ENCODE measurements at places on chromosomes 11 and 22. TPM values are rescaled to one million over a fixed set of nuclear protein-coding genes. Genes with fewer than 3 reads are reported as not detected.

GRCh38 chr11:122656631-122657101 is 1.1 kb downstream of the UBASH3B start:
- H3K4me1 ChIP-seq: peaks cover 55% of the 10 kb centered on the region
- peaks cover 29% of the 10 kb centered on the region for H3K36me3 ChIP-seq
- DNase-seq: peak; percentile 50

XRRA1 gene
- 19.0 TPM for total RNA-seq

- no peak overlapping the region for H3K27ac ChIP-seq
- peaks cover 10% of the 10 kb centered on the region for H3K4me1 ChIP-seq
- H3K4me3 ChIP-seq: no peak overlapping the region
- no peaks in the 10 kb centered on the region for H3K27me3 ChIP-seq
- DNase-seq: no peak
Measured at GRCh38 chr11:34929794-34930763, 13.7 kb downstream of the PDHX start.

DNA sequence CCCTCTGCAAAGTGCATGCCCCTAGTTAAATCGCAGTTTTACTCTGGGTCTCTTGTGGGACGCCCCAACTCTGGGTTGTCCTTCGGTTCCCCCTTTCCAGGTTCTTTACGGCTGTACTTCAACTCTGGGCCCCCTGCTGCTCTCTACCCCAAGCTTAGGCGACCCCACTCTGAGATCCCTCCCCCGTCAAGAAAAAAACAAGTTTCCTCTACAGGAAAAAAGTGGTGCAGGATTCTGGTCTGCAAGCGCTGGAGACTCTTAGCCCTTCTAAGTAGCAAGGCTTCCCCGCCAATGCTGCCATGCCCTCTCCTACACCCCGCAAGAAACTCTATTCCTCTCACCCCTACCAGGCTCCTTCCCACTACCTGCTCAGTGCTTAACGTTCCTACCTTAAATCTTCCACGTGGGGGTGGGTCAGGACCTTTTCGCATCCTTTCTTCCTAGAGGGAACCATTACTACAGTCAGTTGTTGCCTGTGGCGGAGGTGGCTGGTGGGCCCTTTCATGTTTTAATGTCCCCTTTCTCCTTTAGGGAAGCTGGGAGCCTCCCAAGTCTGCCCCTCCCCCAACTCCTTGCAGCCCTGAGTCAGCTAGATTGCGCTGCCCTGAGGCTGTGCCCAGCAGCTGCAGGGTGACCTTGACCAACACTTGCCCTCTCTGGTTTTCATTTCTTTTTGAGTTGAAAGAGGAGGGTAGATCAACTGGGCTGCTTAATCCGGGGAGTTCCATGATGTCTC is 1.4 kb downstream of the NEFH start:
- peak overlapping the region; percentile 48 for H3K27ac ChIP-seq
- peaks cover 37% of the 10 kb centered on the region for H3K27me3 ChIP-seq
- peaks cover 10% of the 10 kb centered on the region for H3K4me1 ChIP-seq
- no peak for DNase-seq

GRCh38 chr11:128597209-128597608 is 9.9 kb upstream of the ETS1 start:
- H3K36me3 ChIP-seq: no peaks in the 10 kb centered on the region
- H3K4me3 ChIP-seq: no peak overlapping the region
- DNase-seq: no peak
- no peaks in the 10 kb centered on the region for H3K4me1 ChIP-seq
- H3K27me3 ChIP-seq: peaks cover 7% of the 10 kb centered on the region

SIPA1 gene
- total RNA-seq: 245 TPM

ZFP91 gene
- 60.1 TPM for total RNA-seq

- H3K4me1 ChIP-seq: peaks cover 30% of the 10 kb centered on the region
- H3K36me3 ChIP-seq: no peaks in the 10 kb centered on the region
- no peak for DNase-seq
- H3K27ac ChIP-seq: peak overlapping the region; percentile 42
Measured at GRCh38 chr22:22720724-22721261, 76.4 kb downstream of the GGTLC2 start.

DNA sequence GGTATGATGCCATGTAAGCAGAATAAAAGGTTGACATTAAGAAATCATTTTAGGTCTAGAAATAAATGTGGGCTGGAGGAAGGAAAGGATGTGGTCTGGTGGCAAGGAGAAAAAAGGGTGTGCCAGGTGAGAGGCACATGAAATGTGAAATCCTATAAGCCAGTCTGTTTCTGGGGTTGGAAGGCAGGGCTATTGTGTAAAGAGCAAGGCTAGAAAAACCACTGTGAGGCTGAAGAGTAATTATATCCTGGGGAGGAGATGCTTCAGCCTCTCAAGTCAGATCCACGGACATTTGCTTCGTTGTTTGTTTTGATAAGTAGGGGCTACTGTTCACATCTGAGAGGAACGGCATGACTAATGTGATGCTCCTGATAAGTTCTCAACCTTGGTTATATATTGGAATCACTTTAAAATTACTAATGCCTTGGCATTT is 77.5 kb upstream of the CTSC start:
- H3K36me3 ChIP-seq: peaks cover 28% of the 10 kb centered on the region
- peak overlapping the region; percentile 91 for H3K27ac ChIP-seq
- peak; percentile 78 for DNase-seq
- no peaks in the 10 kb centered on the region for H3K27me3 ChIP-seq
- peak overlapping the region; percentile 60 for H3K4me3 ChIP-seq
- H3K4me1 ChIP-seq: peaks cover 74% of the 10 kb centered on the region

- no peaks in the 10 kb centered on the region for H3K4me1 ChIP-seq
- no peaks in the 10 kb centered on the region for H3K36me3 ChIP-seq
- no peak overlapping the region for H3K4me3 ChIP-seq
Measured at GRCh38 chr22:47563406-47564157, 801.1 kb downstream of the TBC1D22A start.

DNA sequence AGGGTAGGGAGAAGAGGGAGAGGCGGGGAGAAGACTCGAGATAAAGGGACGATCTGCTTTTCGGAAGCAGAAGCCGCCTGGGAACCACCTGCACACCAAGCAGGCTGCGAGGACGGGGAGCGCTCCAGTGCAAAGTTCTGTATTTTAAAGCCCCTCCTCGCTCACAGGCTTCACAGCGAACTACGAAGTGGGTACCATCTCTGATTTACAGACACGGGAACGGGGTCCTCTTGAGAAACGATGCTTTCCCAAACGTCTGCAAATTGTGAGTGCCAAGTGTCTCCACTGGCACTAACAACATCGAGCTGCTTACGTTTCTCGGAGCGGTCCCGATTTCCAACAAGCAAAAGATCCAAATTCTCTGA is 700 bp upstream of the STX3 start:
- DNase-seq: peak; percentile 47
- H3K4me3 ChIP-seq: peak overlapping the region; percentile 98
- H3K36me3 ChIP-seq: peaks cover 29% of the 10 kb centered on the region

OR51B2 gene
- not detected for total RNA-seq

DNA sequence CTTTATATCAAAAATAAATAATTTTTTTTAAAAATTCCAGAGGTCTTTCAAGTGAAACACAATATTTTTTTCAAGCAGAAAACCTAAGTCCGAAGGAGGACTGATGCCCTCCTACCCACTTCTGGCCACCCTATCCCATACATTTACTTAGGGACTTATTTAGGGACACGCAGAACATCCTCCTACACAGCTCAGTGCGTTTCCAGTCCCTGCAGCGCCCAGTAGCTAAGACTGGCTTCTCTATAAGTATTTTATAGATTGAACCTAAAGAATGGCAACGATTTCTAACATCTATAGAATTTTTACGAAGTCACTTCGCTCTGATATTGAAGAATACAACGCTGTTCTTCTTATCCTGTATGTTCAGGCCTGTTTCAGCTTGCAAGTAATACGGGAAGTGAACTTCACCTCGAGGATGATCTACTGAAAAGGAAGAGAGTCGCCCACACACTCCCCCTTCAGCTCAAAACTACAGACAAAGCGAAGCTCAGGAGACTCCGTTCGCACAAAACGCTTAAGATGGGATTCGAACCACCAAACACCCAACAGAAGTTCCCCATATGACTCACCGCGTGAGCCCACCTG is 328 bp downstream of the CHEK2 start:
- no peaks in the 10 kb centered on the region for H3K27me3 ChIP-seq
- H3K27ac ChIP-seq: peak overlapping the region; percentile 82
- peaks cover 50% of the 10 kb centered on the region for H3K36me3 ChIP-seq
- peak; percentile 26 for DNase-seq
- H3K4me1 ChIP-seq: peaks cover 43% of the 10 kb centered on the region

GRCh38 chr11:5383576-5383975 is at the start of gene OR51M1:
Gene OR51M1, plus strand, starts transcription at chr11:5383812. Its CDS starts 5,587 bp downstream, at chr11:5389399.
- H3K4me3 ChIP-seq: no peak within 1 kb of the TSS
- no peak for DNase-seq
- no peak within 1 kb of the TSS for H3K27ac ChIP-seq
- no peaks in the 10 kb centered on the region for H3K27me3 ChIP-seq
- H3K36me3 ChIP-seq: no peaks in the 10 kb centered on the region

- no peak overlapping the region for H3K27ac ChIP-seq
- DNase-seq: no peak
- no peaks in the 10 kb centered on the region for H3K4me1 ChIP-seq
- H3K4me3 ChIP-seq: no peak overlapping the region
- no peaks in the 10 kb centered on the region for H3K27me3 ChIP-seq
Measured at GRCh38 chr11:82494988-82495432, 238.7 kb downstream of the FAM181B start.

DNA sequence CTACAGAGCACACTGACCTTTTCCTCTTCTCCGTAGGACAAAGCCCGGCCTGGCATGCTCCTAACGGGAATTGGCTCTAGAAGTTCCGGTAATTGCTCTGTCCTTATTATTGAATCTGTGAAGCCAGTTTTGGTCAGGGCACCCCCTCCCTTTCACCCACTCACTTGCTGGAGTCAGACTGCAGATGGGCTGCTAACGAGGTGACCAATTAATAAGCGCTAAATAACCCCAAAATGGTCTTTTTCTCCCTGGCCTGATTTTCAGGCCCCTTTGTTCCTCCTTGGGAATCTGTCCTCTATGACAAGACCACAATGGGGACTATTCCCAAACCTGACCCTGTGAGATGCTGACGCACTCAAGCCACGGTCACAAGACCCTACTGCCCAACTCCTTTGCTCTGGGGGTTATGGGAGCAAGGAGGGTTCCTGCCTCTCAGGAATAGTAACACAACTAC is 610.0 kb upstream of the CADM1 start:
- no peak overlapping the region for H3K4me3 ChIP-seq
- H3K36me3 ChIP-seq: no peaks in the 10 kb centered on the region

F2 gene
- total RNA-seq: 0.16 TPM

- peak; percentile 29 for DNase-seq
- H3K36me3 ChIP-seq: no peaks in the 10 kb centered on the region
- peaks cover 7% of the 10 kb centered on the region for H3K27me3 ChIP-seq
- H3K4me3 ChIP-seq: no peak overlapping the region
- H3K27ac ChIP-seq: no peak overlapping the region
- peaks cover 6% of the 10 kb centered on the region for H3K4me1 ChIP-seq
Measured at GRCh38 chr11:19441752-19442553, 201.2 kb upstream of the E2F8 start.

- H3K4me3 ChIP-seq: no peak overlapping the region
- no peak for DNase-seq
- no peaks in the 10 kb centered on the region for H3K4me1 ChIP-seq
Measured at GRCh38 chr22:17808693-17809403, 34.6 kb upstream of the BID start.

DCPS gene
- 21.8 TPM for total RNA-seq

BEST1 gene
- not detected for total RNA-seq

CRYBA4 gene
- not detected for total RNA-seq

DNA sequence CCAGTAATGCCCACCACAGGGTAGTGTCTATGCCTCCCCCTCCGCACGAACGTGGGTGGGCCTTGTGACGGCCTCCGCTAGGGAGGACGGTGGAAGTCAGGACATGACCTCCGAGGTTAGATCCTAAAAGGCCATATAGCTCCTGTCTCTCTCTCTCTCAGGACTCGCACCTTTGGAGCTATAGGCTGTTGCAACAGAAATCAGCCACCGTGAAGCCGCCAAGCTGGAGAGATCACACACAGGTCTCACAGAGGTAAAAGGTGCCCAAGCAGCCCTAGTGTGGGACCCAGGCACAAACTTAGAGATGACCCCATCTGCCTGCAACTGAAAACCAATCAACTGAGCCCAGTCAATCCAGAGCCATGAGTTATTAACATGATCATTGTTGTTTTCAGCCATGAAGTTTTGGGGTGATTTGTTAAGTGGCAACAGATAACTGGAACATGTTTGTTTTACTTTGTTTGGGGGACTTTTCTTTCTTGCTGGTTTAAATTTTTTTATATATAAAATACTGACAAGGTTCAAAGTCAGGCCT is 7.4 kb upstream of the NAP1L4 start:
- H3K27me3 ChIP-seq: no peaks in the 10 kb centered on the region
- H3K27ac ChIP-seq: no peak overlapping the region
- DNase-seq: no peak
- H3K4me3 ChIP-seq: no peak overlapping the region
- peaks cover 13% of the 10 kb centered on the region for H3K4me1 ChIP-seq
- peaks cover 50% of the 10 kb centered on the region for H3K36me3 ChIP-seq

DNA sequence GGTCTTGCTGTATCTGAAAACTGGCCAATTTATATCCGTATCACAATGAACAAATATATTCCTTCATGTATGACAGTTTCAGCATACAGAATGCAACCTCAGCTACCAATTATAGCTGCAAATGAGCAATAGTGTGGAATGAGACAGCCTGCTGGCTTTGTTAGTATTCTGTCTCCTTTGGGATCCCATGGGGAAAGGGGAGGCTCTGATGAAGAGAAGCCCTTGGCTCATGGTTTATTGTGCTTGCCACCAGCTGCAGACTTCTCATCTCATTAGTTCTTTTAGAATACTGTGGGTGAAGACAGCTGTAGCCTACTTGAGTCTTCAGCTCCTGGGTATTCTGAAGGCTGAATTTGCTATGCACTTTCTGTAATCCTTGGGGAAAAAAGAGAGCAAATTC is 42.4 kb downstream of the PITPNB start:
- peaks cover 30% of the 10 kb centered on the region for H3K36me3 ChIP-seq
- H3K4me1 ChIP-seq: peaks cover 41% of the 10 kb centered on the region
- H3K4me3 ChIP-seq: no peak overlapping the region
- H3K27me3 ChIP-seq: no peaks in the 10 kb centered on the region

DNA sequence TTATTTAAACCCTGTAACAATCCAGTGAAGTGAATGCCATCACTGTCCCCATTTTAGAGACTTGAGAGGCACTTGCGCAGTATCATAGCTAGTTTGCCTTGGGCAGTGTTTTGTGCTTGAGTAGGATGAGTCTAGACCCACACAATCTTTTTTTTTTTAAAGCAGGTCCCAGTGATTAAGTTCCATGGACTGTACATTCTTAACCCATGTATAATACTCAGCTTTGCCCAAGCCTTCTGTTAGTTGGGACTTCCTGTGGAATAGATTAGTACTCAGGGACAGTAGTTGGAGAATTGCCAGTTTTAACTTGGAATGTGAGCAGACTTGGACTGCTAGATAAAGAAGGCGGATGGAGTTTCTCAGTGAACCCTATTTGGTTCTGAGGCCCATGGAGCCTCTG is 108.6 kb upstream of the RASSF10 start:
- H3K27ac ChIP-seq: no peak overlapping the region
- no peak overlapping the region for H3K4me3 ChIP-seq
- H3K4me1 ChIP-seq: peaks cover 3% of the 10 kb centered on the region
- DNase-seq: no peak
